Kidney glomerular epithelial cell (primary cell): ENCODE measurements at places on chromosomes 11 and 22.

- no peak for DNase-seq
Measured at GRCh38 chr22:27866135-27867084, 52.6 kb downstream of the PITPNB start.

GRCh38 chr11:32861850-32862577 is 30.6 kb upstream of the QSER1 start:
- DNase-seq, result no peak

GRCh38 chr11:96543177-96543576 is 153.4 kb downstream of the JRKL start:
- no peak for DNase-seq

- DNase-seq, result no peak
Measured at GRCh38 chr11:96260067-96260511, 82.9 kb downstream of the MAML2 start.

- no peak for DNase-seq
Measured at GRCh38 chr11:2883640-2883978, 2.0 kb downstream of the CDKN1C start.

- no peak for DNase-seq
Measured at GRCh38 chr11:101278286-101278685, 148.7 kb upstream of the PGR start.

GRCh38 chr22:19912271-19912999 is 29.1 kb upstream of the COMT start:
- no peak for DNase-seq

DNA sequence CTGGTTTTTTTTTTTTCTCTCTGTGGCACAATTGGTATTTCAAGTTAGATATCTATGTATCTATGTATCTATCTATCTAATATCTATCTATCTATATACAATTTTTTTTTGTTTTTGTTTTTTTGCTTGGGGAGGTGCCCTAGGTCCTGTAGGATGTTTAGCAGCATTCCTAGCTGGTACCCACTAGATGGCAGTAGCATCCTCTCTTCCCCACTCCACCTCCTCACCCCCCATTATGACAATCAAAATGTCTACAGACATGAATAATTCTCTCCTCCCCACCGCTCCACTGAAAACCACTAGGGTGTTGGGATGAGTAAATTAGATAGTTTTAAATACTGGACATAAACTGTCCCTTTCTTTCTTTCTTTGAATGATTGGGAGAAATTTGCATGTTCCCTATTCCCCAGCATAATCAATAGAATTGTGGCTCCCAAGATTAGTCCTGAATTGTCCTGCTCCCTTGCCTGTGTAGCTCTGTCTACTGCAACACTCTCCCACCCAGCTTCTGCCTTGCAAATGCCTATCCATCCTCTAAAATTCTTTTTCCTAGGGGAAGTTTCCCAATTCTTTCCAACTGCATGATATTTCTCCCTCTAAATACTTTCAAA is 1152.4 kb downstream of the LRRC4C start:
- DNase-seq, result peak; percentile 60

- DNase-seq, result no peak
Measured at GRCh38 chr11:57896361-57897145, 127.1 kb upstream of the OR9Q1 start.

- DNase-seq, result no peak
Measured at GRCh38 chr22:49958366-49958921, 2.1 kb upstream of the PIM3 start.
